ENCODE measurements at places on chromosomes 5 and 9. TPM values are rescaled to one million over a fixed set of nuclear protein-coding genes. Genes with fewer than 3 reads are reported as not detected.

Gene SLC34A3
- total RNA-seq = not detected

Gene IFNA2
- total RNA-seq = not detected

Gene SOWAHA
- total RNA-seq = not detected

Gene INSYN2B
- 0.19 TPM for total RNA-seq

Gene S100Z
- not detected for total RNA-seq

Gene WHRN
- total RNA-seq = 12.8 TPM

Gene CYLC2
- not detected for total RNA-seq

Gene IRX1
- total RNA-seq = 13.8 TPM

Gene FAM81B
- not detected for total RNA-seq

Gene TMEM232
- total RNA-seq = 3.1 TPM

Gene BTNL8
- total RNA-seq = not detected

Gene SIT1
- not detected for total RNA-seq

Gene GTF3C4
- total RNA-seq = 19.7 TPM

Gene URM1
- total RNA-seq = 57.7 TPM

Gene NIM1K
- total RNA-seq = not detected

Gene LMAN2
- total RNA-seq = 221 TPM

Gene SLC9A3
- total RNA-seq = 1.0 TPM

Gene UNC5A
- 0.51 TPM for total RNA-seq

Gene LCN9
- total RNA-seq = not detected
